ENCODE measurements at places on chromosomes 16 and 17. TPM values are rescaled to one million over a fixed set of nuclear protein-coding genes. Genes with fewer than 3 reads are reported as not detected.

Gene DGKE
- 5.2 TPM for total RNA-seq

Gene KRTAP4-5
- not detected for total RNA-seq

Gene CSH1
- total RNA-seq: not detected

Gene CD300LG
- total RNA-seq: not detected

Gene KRT31
- total RNA-seq: 0.09 TPM
